ENCODE measurements at places on chromosomes 6 and 20. TPM values are rescaled to one million over a fixed set of nuclear protein-coding genes. Genes with fewer than 3 reads are reported as not detected.

DNA sequence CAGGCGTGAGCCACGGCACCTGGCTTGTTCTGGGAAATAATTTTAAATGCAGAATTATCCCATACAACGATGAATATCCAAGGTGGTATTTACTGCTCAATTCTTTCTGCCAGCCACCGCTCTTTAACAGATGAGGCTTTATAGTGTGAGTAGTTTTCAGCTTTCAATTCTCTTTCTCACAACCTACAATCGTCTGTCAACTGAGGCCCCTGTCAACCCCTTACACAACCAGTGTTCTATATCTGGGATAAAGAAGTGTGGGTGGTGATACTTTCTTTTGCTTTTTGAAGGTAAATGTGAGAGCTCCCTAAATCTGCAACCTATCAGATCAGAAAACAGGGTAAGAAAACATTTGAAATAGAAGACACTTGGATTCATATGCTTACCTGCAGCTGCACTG, 22.5 kb downstream of the STAU1 start:
- no peak for DNase-seq

- DNase-seq = peak; percentile 18
Measured at GRCh38 chr20:32672982-32673851, 524 bp downstream of the C20orf203 start.

GRCh38 chr6:57307850-57308249, 9.6 kb upstream of the PRIM2 start:
- DNase-seq = no peak

- peak; percentile 23 for DNase-seq
Measured at GRCh38 chr6:109491207-109491938, 8.4 kb upstream of the ZBTB24 start.

RAMACL gene
- not detected for polyA plus RNA-seq

KHDRBS2 gene
- polyA plus RNA-seq = not detected

- DNase-seq = peak; percentile 57
Measured at GRCh38 chr20:45044084-45044573, 56.8 kb downstream of the KCNS1 start.

GRIK2 gene
- not detected for polyA plus RNA-seq

- DNase-seq = no peak
Measured at GRCh38 chr6:148550569-148550968, 196.3 kb upstream of the UST start.

RFX6 gene
- not detected for polyA plus RNA-seq

EPHA7 gene
- polyA plus RNA-seq = not detected

GRCh38 chr6:102717737-102718456, 1324.4 kb downstream of the GRIK2 start:
- no peak for DNase-seq

DNA sequence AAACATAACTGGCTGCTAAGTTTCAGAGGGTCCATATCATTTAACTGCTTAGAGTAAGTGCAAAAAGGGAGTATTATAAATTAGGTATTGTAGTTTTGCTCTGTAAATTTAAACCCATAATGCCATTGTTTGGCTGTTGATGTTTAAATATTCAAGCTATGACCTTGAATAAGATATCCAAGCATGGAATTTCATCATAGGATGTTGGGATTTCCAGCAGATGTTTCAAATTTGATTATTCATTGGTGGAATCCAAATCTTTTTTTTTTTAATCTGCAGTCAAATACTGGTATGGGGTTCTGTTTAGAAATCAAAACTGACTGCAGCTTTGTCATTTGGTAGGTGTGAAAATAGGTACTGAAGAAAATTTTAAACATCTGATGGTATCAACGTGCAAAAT, 161.0 kb downstream of the KHDC1L start:
- DNase-seq = no peak

- no peak for DNase-seq
Measured at GRCh38 chr6:130421585-130421984, 55.8 kb downstream of the TMEM200A start.

SNAI1 gene
- 0.28 TPM for polyA plus RNA-seq

- no peak for DNase-seq
Measured at GRCh38 chr6:149319422-149319821, 1.9 kb downstream of the TAB2 start.

DAAM2 gene
- not detected for polyA plus RNA-seq

DNA sequence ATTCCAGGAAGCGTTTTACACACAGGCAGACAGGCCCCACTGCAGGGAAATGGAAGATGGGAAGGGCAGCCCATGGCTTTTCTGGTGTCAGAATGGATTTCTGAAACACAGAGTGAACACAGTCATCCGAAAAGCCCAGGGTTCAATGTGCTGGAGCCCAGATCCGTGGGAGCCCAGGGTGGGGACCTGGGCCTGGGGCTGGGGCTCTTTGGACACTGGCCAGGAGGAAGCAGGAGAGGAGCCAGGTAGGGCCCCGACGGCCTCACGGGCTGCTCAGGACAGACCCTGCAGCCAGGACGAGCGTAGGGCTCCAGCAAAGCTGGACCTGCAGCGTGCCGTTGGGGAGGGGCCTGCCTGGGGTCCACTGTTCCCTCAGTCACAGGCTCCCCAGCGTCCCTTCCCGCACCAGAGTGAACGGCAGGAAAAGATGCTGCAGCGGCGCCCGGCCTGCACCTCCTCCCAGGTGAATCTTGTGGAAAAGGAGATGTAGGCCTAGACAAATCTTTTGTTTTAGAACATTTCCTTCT, 24.3 kb upstream of the LSM14B start:
- no peak for DNase-seq

GRCh38 chr6:87264481-87264880, 57.9 kb upstream of the SMIM8 start:
- DNase-seq = no peak

DNA sequence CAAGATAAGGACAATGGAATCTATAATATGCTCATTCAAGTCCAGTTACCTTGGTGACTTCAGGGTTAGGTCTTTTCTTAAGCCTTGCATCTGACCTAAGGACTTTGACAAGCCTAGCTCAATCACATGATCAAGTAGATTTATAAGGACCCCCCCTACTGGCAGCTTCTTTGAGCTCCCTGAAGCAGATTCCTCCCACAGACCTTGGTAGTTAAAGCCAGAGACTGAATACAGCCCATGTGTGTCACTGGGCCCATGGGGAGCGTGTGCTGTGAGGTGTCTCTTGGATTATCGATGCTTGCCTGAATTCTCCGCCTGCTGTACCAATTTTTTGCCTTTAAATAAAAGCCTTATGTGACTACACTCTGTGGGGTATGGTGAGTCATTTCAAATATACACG, 372.7 kb upstream of the RGS17 start:
- no peak for DNase-seq

TPMT gene
- 13.1 TPM for polyA plus RNA-seq

BRPF3 gene
- 5.1 TPM for polyA plus RNA-seq

RIPOR3 gene
- polyA plus RNA-seq = 1.3 TPM

- no peak for DNase-seq
Measured at GRCh38 chr20:3836132-3836531, 10.5 kb upstream of the MAVS start.

MDFI gene
- polyA plus RNA-seq = not detected

DNA sequence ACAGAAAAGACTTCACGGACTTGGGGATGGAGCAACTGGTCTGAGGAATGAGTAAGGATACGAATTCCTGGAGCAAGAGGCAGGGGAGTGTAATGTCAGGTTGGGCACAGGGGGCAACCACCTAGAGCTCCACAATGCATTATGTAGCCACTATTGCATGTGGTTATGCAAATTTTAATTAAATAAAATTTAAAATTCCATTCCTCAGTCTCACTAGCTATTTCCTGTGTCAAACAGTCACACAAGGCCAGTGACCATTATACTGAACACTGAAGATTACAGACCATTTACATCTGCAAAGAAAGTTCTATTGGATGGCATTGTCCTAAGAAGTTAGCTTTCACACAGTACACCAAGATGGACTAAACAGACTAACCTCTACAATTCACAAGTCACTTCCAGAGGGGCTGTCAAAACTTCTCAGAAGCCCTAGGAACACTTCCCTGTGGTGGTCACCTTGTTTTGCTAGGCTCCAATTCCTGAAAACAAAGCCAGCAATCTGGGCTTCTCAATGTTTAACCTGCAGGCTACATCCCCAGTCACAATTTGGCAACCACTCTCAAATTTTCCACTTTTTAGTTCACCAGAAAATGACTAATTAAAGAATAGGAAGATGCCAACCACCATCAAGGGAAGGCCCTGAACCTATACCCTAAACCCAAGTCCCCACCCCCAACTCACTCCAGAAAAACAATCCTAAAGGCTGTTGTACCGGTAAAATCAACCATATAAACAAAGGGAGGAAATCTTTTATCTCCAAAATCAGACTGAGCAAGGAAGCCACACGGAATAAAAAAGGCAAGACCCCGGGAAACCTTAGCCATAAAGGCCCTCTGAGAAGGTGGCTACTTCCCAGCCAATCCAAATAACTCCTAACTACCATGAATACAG, 34.2 kb upstream of the C20orf203 start:
- DNase-seq = no peak

FOXQ1 gene
- not detected for polyA plus RNA-seq

- DNase-seq = no peak
Measured at GRCh38 chr6:144331491-144331969, 46.4 kb downstream of the UTRN start.

GRCh38 chr20:53926428-53927028, 143.9 kb downstream of the BCAS1 start:
- DNase-seq = no peak

- DNase-seq = no peak
Measured at GRCh38 chr6:138307352-138307751, 70.4 kb upstream of the SMIM28 start.

GRCh38 chr6:157551041-157551832, 170.2 kb downstream of the ZDHHC14 start:
- no peak for DNase-seq

SDCBP2 gene
- 1.3 TPM for polyA plus RNA-seq

DNA sequence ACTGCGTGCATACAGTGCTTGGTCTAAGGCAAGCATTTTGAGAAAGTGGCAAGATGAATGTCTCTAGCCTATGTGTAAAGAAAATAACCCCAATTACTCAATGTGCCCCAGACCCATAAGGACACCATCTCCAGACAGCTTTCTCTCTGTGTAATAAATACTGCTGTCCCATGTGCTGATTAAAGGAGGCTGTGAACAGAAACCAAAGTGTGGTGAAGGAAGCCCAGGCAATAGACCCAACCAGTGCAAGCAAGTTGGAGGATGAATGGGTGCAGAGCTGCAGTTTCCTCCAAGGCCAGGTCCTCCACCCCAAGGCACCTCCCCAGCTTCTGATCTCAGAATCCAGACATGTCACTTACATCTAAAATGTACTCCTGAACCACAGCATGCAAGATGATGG, 60.6 kb downstream of the TRAM2 start:
- no peak for DNase-seq

DNA sequence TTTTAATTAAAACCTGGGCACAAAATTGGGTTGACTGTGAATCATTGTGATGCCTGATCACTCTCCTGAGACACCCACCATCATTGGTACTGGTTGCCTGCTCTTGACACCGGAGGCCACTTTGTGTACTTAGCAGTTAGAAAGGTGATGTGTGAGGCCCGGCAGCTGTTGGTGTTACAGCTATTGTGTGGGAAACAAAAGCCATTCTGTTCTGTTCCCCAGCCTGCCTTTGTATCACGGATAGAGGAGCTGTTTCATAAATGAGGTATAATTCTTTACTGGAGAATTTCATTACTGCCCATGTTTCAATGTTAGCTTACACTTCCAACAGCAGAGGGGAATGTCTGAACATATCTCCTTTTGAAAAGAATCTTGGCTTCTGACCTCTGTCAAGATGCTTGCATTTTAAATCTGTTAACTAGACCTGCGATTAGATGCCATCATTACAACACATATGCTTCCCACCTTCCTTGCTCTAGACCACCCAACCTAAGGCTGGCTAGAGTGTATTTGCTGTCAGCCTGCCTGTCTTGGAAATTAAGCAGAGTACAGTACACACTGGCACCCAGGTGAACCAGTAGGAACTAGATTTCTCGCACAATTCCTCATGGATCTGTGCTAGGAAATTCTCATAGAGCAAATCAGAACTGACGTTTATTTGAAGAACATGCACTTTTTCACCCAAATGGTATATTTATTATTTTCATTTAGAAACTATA, 142.4 kb upstream of the INSM1 start:
- no peak for DNase-seq

CD93 gene
- polyA plus RNA-seq = not detected

PKIB gene
- polyA plus RNA-seq = 0.92 TPM

STMND1 gene
- not detected for polyA plus RNA-seq

- DNase-seq = no peak
Measured at GRCh38 chr6:156556811-156557210, 220.4 kb upstream of the ARID1B start.

DNA sequence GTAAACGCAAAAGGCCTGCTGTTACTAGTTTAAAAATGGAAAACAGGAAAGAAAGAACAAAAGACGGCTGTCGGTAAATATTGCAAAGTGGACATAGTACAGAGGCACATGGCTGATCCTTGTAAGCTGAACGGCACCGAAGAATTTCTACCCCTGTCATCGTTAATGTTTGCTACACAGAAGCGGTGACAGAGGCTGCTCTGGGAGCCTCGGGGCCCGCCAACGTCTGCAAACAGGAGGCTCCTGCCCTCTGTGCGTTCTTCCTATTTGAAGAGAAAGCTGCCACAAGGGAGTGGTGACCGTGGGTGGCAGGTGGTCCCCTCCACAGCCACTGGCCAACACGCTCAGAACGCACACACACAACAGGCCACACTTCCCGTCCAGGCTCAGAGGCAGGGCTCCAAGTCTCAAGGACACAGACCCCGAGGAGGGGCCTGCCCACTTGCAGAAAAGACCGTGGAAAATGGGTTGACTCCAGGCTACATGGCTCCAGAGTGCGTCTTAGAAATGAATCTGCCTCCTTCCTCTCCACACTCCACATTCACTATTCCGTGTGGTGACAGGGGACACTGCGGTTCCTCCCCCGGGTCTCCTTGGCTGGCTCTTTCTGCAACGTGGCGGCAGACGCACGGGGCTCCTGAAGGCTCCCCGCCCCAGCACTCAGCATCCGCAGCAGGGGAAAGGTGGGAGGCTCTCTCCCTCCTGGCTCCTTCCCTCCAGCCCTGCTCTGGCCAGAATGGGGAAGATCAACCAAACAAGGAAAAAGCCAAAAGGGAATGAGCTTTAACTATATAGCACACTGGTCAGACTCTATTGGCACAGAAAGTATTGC, 64.5 kb downstream of the GMPR start:
- DNase-seq = no peak

TMEM217 gene
- polyA plus RNA-seq = 0.28 TPM

GRCh38 chr6:34096814-34097213, 49.1 kb downstream of the GRM4 start:
- no peak for DNase-seq

GRCh38 chr6:148629592-148630465, 117.0 kb upstream of the UST start:
- no peak for DNase-seq

GRCh38 chr6:14309516-14309915, 191.9 kb downstream of the CD83 start:
- DNase-seq = no peak

DYNLT2 gene
- 0.58 TPM for polyA plus RNA-seq

GRCh38 chr6:151388997-151389617, 2.3 kb downstream of the ZBTB2 start:
- no peak for DNase-seq

ADGRF1 gene
- polyA plus RNA-seq = not detected

GNAS-AS1 gene
- polyA plus RNA-seq = not detected

DNA sequence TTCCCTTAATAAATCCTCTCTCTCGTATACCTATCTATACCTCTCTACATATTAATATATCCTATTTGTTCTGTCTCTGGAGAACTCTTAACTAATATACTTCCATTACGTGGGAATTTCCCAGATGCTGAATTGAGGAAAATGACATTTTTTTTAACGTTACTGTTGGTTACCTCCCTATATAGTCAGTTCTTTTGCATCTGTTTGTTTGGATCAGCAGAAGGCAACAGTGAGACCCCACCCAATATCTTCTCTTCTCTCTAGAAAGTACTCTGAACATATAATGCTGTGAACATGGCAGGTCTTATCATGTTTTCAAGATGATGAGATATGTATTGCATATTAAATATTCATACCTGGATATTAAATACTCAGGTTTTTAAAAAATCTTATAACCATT, 12.7 kb downstream of the RFPL4B start:
- DNase-seq = no peak
